AG09309 (cell line): ENCODE measurements at places on chromosomes 2 and 18.

GRCh38 chr2:2540406-2540805 lies 209.3 kb upstream of the MYT1L start:
- DNase-seq: no peak

DNA sequence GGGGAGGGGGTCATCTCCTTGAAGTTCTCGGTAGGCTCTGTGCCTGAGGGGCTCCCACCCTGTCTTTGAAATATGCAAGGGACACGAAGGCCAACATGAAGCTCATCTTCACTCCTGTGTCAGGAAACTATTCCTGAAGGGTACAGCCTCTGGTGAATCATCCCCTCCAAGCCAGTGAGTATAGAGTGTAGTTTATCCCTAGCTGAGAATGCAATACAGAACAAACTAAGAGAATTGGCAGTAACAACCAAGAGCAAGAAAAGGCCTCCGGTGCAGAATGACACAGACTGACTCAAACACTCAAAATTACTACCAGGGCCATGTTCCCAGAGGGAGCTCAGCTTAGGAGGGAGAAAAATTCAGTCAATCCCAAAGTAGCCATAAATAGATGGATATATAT lies 413.3 kb downstream of the BCL11A start:
- DNase-seq: no peak

GRCh38 chr2:220002251-220002650 lies 374.8 kb downstream of the SLC4A3 start:
- DNase-seq: no peak

DNA sequence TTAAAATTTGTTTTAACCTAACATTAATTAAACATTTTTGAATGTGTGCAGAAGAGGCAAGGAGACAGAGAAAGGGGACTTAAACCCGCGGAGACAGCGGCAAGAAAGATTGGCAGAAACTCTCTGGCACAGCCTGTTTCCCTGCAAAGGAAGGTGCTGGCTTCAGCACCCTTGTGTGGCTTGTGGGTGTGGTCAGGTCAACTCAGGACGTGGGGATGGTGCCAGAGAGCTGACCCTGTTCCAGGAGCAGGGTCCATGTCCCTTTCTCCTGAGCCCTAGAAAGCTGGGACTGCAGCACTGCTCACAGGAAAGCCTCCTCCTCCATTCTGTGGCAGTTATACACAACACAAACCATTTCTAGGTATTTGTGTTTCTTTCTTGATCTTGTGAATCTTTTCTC lies 176.2 kb upstream of the ST6GAL2 start:
- no peak for DNase-seq

DNA sequence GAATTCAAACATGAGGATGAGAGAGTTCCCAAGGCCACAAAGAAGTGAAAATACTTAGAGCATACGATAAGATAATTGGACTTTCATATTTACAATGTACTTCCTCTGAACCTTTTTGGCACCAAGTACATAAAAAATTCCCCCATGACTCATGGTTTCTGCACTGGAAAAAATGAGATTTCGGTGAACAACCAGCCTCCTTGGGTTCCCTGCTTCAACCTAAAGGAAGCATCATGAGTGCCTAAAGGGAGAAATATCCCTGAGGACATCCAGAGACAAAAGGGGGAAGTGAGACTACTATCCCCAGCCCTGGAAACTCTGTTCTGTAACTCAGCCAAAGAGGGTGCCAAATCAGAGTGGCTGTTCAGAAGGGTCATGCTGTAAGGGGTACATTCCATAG lies 562.7 kb upstream of the SLC39A10 start:
- no peak for DNase-seq

- no peak for DNase-seq
Measured at GRCh38 chr2:205580212-205580987, 101.9 kb upstream of the NRP2 start.

- DNase-seq: no peak
Measured at GRCh38 chr18:23587220-23587642, 925 bp upstream of the NPC1 start.

DNA sequence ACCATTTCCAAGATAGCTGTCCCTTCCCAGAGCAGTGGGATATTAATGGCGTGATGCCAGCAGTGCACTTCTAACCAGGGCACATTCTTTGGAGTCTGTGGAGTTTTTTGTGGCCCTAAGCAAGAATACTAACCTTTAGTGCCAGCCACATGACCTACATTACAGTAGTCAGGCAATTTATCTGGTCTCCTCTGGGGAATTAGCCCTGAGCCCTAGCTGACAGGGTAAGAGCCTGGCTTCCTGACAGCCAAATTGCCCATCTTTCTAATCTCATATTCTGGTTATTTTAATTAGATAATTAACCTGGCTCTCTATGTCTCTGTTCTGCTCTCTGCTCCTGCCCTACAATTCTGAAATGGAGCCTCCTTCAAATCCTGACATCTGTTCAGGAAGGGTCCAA lies 5.2 kb downstream of the PFN4 start:
- no peak for DNase-seq
